ENCODE measurements at places on chromosomes 1 and 21. TPM values are rescaled to one million over a fixed set of nuclear protein-coding genes. Genes with fewer than 3 reads are reported as not detected.

KLHDC8A gene
- 1.2 TPM for total RNA-seq

SYT11 gene
- 49.5 TPM for total RNA-seq

REN gene
- total RNA-seq, result not detected

FMO3 gene
- total RNA-seq, result 2.8 TPM

PADI3 gene
- not detected for total RNA-seq

LAD1 gene
- total RNA-seq, result not detected

H6PD gene
- total RNA-seq, result 62.6 TPM

UBL4B gene
- total RNA-seq, result not detected

FCER1A gene
- total RNA-seq, result 1.5 TPM

OR4F16 gene
- total RNA-seq, result 0.45 TPM

FCRLA gene
- total RNA-seq, result 0.57 TPM

OR2T5 gene
- not detected for total RNA-seq

AXDND1 gene
- not detected for total RNA-seq

OTUD7B gene
- total RNA-seq, result 41.2 TPM

CFAP107 gene
- total RNA-seq, result not detected

RGS2 gene
- total RNA-seq, result 99.1 TPM
